ENCODE measurements at places on chromosomes 5 and 9. TPM values are rescaled to one million over a fixed set of nuclear protein-coding genes. Genes with fewer than 3 reads are reported as not detected.

The NDFIP1 gene
- total RNA-seq: 33.5 TPM

The SH3GL2 gene
- total RNA-seq: 1.8 TPM

The FBP2 gene
- total RNA-seq: not detected

The SPINK7 gene
- not detected for total RNA-seq

The HTR4 gene
- not detected for total RNA-seq

The MAST4 gene
- total RNA-seq: 2.6 TPM

The SLC36A3 gene
- total RNA-seq: not detected

The VCP gene
- 230 TPM for total RNA-seq

The RLN1 gene
- 0.21 TPM for total RNA-seq

The C5 gene
- 0.38 TPM for total RNA-seq

The RXRA gene
- 7.9 TPM for total RNA-seq

Data from A375 (cell line).